ENCODE measurements at places on chromosomes 3 and 15. TPM values are rescaled to one million over a fixed set of nuclear protein-coding genes. Genes with fewer than 3 reads are reported as not detected.

The SPINK8 gene
- not detected for total RNA-seq

The CYP1A2 gene
- not detected for total RNA-seq

The RAD51 gene
- total RNA-seq, result 1.4 TPM

The RTP1 gene
- not detected for total RNA-seq

The OTOL1 gene
- total RNA-seq, result not detected

The ALS2CL gene
- 0.26 TPM for total RNA-seq

The UACA gene
- total RNA-seq, result 157 TPM

The ZPLD1 gene
- total RNA-seq, result under 0.01 TPM

The HYAL1 gene
- 2.7 TPM for total RNA-seq

The ISLR gene
- 214 TPM for total RNA-seq

The GOLGA8G gene
- not detected for total RNA-seq

The ACTRT3 gene
- 7.1 TPM for total RNA-seq

The NR1I2 gene
- total RNA-seq, result under 0.01 TPM

The ADAMTS7 gene
- 4.1 TPM for total RNA-seq

The TGM5 gene
- total RNA-seq, result not detected

The SUMF1 gene
- total RNA-seq, result 60.7 TPM

The APBA2 gene
- total RNA-seq, result 0.77 TPM

The CPNE4 gene
- total RNA-seq, result not detected

All from bronchial smooth muscle cell (primary cell).